ENCODE measurements at places on chromosomes 3 and 15.

GRCh38 chr3:138360869-138361525, 12.6 kb downstream of the MRAS start:
- no peak for DNase-seq

- no peak for DNase-seq
Observed at GRCh38 chr3:105791131-105791530, 77.7 kb downstream of the CBLB start.

DNA sequence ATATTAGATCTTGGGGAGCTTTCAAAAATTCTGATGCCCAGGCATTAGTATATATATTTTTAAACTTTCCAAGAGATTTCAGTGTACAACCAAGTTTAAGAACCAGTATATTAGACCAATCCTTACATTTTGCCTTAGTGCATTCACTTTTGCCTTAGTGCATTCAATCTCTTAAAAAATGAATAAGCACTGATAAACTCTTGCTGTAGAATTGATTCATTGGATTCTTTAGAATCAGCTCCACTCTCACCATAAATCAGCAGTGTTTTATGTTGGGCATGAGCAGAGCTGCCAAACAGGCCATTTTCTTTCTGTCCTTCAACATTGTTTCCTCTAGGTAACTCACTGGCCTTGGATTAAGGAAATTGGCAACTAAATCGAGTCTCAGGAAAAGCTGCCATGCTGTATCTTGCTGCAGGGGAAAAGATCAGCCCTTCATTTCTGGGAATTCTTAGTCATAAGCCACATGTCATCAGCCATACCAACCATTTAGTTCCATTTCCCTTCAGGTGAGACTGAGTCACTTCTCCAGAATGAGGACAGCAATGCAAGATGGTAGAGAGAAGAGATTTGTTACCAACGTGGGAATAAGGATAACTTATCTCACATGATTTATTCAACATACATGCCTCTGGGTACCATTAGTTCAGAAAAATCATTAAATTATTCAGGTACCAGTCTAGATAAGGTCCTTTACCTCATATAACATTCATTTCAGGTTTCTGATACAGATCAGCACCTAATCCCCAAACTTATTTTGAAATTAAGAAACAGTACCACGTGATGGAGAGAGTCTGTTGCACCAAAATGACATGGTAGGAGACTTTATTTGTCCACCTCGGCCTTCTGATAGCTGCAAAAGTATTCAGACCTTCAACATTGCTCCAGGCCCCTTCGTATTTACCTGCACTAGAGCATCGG, 192.5 kb downstream of the P3H2 start:
- no peak for DNase-seq

DNA sequence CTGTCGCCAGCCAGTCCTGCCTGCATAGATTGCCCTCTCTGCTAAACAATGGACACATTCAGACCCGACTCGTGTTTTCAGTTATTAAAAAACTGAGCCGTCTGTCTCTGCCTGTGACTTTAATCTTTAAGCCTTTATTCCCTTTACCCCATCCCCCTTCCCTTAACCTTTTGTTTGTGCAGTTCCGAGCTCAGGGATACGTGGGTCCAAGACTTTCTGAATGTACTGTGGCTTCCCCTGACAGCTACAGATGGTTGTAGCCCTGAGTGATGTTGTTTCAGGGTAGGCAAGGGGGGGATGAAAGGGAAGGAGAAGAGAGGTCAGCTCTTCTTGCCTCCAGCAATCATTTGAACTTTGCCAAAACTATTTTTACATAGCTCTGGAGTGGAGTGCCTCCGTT, 44.6 kb downstream of the EEFSEC start:
- no peak for DNase-seq

DNA sequence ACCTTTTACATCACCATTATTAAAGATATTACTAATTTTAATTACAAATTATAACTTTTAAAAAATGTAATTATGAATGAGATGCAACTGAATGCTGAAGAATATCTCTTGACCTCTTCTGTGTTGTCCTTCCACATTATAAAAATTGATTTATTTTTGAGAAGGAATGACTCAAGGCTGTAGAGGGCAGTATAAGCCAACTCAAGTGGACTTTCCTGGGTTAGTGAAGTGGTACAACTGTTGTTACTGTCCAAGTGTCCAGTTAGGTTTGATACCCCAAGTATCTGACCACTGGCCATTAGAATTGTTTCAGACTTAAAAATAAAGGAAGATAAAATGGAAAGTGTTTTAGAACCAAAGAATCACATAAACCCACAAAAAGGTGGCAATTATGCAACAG, 51.9 kb downstream of the BBX start:
- DNase-seq = peak; percentile 69

- no peak for DNase-seq
Observed at GRCh38 chr15:48334260-48334659, 3.0 kb downstream of the DUT start.

DNA sequence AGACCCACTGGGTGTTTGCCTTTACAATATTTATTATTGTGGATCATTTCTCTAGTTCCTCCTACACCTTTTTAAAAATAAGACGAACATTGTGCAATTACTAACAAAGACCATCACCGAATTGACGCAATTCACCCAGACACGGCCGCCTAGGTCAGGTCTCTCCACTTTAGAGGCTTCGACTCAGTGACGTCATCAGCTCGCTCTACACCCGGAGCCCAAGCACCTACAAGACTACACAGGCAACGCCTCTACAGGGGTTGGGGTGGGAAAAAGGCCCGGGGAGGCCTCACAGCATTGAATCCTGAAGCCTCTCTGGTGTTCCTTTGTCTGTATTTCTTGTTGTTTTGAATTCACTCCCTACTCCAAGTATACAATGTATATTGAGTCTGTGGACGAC, 16.6 kb downstream of the ZIC4 start:
- DNase-seq = no peak

GRCh38 chr15:46344915-46345314, 710.1 kb downstream of the SQOR start:
- DNase-seq = no peak

GRCh38 chr3:189841473-189842205, 210.4 kb downstream of the TP63 start:
- DNase-seq = no peak

- DNase-seq = peak; percentile 76
Observed at GRCh38 chr3:44318891-44319311, 19.7 kb upstream of the TCAIM start.

DNA sequence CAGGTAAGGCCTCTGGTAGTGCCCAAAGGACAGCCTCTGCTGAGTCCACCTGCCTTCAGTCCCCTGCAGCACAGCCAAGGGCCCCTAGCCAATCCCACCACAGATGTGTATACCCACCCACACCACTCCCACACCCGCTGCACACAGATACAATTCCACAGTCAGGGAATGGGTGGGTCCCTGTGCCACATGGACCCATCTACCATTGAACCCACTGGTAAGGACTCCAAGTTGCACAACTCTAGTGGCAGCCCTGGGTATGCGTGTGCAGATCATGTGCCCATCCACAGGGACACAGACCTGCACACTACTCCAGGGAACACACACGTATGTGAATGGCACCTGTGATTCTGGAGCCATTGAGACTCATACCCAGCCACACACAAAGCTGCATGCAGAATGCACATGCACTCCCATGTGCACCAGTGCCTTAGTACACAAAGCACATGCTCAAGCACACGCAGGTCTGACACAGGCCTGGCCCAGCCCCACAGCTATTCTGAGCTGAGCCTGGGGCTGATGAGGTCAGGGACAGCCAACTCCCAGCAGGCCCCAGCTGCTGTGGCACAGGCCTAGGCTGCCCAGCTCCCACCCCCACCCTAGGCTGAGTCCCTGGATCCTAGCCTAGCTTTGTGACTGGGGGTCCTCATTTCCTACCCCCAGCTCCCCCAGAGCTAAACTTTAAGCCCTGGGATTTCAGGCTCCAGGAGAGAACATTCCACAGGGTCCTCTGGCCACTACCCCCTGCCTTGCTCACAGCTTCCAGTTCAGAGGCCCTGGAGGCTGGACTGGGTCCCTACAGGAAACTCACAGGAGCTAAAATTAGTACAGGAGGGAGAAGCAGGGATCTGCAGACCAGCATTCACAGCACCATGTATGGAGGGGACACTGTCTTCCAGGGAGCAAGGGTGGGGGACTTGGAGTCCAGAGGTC, 2.7 kb upstream of the ALS2CL start:
- no peak for DNase-seq

GRCh38 chr3:10292505-10293419, at the start of gene GHRL:
GHRL (minus strand) TSS chr3:10292947; CDS start chr3:10290180, 2,767 bp downstream.
- peak; percentile 95 for DNase-seq

DNA sequence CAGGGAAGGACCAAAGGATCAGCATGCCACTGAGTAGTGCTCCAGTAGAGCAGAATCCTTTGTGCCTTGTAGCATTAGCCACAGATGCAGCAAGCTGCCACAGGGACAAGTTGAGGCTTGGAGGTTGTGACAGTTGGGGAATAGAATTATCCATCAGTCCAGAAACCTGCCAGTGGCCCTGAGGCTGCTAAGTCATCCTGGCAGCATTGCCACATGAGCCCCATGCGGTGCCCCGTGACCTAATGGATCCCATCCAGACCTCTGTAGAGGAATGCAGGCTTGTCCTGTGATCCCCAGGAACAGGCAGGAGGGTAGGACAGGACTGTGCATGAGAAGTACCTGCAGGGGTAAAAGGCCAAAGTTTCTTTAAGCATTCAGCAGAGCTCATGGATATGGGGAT, 51.7 kb downstream of the BOC start:
- no peak for DNase-seq

GRCh38 chr3:264394-265156, 68.0 kb downstream of the CHL1 start:
- no peak for DNase-seq

DNA sequence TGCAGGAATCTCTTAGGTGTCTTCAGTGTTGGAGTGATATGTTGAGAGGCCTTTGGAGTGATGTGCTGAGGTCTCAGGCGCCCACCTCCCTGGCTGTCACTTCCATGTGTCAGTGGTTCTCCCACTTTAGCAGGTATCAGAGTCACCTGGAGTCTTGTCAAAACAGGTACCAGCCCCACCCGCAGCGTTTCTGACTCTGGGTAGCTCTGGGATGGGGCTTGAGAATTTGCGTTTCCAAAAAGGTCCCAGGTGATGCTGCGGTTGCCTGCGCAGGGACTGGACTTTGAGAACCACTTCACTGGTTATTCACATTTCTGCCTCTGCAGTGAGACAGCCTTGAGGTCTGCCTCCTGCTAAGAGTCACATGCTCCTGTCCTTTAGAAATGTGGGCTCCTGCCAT, 15.5 kb downstream of the UMPS start:
- DNase-seq = no peak

GRCh38 chr3:11755276-11755675, 91.4 kb downstream of the TAMM41 start:
- DNase-seq = no peak

GRCh38 chr3:134846084-134846483, 51.0 kb downstream of the EPHB1 start:
- no peak for DNase-seq

- no peak for DNase-seq
Observed at GRCh38 chr3:194130807-194131589, 5.0 kb upstream of the HES1 start.

DNA sequence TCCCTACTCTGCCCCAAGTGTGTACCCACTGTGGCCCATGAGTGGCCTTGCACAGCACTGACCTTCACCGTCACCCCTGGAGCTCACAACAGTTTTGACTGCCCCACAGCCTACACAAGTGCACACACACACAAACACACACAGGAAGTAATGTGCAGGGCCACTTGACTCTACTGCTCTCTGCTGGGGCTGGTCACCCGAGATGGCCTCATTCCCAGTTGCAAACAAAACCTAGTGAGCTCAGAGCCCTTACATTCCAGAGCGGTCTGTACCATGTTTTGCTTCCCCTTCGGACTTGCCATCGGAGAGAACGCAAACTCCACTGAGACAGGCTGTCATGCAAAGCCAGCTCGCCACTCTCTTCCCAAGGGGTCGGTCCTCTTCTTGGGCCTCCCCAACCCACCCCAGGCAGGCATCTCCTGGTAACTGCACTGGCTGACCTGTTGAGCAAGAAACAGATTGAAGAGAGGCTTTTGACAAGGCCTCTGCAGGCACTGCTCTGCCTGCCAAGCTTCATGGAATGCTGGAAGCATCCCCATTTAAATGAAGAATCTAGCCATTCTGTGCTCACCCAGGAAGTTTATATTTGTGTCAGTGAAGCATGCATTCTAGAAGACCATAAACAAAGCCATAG, 232.0 kb upstream of the IGF1R start:
- DNase-seq = no peak

DNA sequence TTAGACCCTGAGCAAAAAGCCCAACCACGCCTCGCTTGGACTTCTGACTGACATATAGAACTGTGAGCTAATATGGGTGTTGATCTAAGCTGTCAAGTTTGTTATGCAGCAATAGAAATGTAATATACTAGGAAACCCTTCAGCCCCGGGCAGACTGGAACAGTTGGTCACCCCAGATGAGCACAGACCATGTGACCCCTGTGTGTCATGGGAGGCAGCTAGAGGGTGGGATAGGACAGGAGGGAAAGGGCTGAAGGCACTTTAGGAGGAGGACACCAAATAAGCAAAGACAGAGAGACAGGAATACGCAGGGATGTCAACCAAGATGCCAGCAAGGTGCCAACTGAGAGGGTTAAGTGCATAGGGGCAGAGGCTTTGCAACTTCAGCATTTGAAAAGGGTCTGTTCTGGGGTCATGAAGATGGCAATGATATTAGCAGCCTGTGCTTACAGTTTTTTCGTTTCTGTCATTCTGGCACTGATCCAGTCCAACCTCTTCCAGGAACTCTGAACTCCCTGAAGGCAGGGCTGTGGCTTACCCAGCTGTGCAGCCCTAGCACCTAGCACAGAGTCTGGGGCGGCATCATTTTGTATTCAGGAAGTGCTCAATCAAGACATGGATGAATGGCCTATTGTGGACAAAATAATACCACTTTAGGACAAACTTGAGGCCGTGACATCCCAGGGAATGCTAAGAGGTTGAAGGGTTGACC, 51.4 kb downstream of the HES1 start:
- no peak for DNase-seq

DNA sequence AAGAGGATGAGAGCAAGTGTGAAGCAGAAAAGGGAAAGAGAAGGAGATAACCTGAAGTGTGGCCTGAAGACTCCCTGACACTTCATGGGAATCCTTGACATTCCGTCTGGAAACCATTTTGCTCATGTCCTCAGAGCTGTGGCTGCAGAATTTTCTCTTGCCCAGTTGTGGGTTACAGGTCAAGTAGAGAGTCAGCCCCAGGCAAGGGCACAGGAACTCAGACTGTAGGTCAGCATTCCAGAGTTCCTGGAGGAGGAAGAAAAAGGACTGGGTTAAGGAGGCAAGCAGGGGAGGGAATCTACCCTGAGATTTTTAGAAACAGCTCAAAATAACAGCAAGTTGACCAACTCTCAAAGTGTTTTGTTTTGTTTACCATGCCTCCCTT, 4.1 kb upstream of the THSD4 start:
- DNase-seq = no peak

- DNase-seq = no peak
Observed at GRCh38 chr15:72992841-72993252, 59.4 kb upstream of the NEO1 start.

DNA sequence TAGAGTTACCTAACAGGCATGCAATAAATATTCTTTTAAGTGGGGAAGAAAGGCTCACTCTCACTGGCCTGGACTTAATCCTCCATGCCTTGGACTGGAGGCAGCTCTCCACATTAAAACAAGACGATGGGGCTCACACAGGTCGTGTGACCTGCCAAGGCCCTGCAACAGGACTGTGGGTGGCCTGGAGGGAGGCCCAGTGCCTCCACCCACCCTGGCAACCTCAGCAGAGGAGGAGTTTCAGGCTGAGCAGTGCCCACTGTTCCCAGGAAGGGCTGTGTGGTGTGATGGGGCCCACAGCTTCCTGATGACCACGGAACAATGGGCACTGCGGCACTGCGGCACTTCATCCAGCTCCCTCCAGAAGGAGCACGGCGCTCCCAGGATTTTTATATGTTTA, 5.5 kb downstream of the UROC1 start:
- DNase-seq = no peak

GRCh38 chr3:196627918-196628231, 11.6 kb upstream of the NRROS start:
- DNase-seq = no peak
